ENCODE measurements at places on chromosomes 7 and 10. TPM values are rescaled to one million over a fixed set of nuclear protein-coding genes. Genes with fewer than 3 reads are reported as not detected.

- no peaks in the 10 kb centered on the region for H3K27me3 ChIP-seq
- H3K36me3 ChIP-seq = no peaks in the 10 kb centered on the region
- H3K27ac ChIP-seq = no peak overlapping the region
- H3K4me1 ChIP-seq = no peaks in the 10 kb centered on the region
- no peak overlapping the region for H3K4me3 ChIP-seq
Observed at GRCh38 chr10:119441151-119441821, 101.2 kb downstream of the RGS10 start.

DNA sequence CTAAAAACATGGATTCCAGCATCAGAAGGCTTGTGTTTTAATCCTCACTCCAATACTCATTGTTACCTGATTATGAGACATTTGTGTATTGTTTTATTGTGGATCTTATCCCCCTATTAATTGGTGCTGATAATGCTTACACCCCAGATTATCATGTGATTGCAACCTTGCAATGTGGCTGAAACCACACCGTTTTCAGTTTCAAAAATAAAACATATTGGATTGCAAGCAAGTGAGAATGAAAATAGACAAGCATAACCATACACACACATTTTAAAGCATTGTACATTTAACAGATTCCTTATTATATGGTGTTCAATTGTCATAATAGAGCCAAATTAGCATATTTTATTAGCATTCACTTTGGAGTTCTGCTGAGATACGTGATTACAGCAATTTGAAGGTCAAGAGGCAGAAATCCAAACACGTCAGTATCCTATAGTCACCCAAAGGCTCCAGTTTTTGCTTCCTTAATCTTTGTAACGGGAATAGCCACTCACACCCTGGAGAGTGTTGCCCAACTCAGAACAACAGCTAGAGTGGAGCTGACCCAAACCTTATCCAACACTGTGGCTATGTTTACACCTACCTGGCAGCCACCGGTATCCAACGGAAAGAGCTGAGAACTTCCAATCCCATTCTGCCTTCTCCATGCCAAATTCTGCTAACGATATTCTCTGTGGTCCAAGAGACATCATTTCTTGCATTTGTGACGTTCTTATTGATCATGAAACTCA lies 317.1 kb upstream of the KLF6 start:
- H3K4me1 ChIP-seq = no peaks in the 10 kb centered on the region
- H3K4me3 ChIP-seq = no peak overlapping the region
- DNase-seq = no peak
- no peak overlapping the region for H3K27ac ChIP-seq

GRCh38 chr10:63166742-63167258 lies 33.7 kb downstream of the NRBF2 start:
- H3K27me3 ChIP-seq = no peaks in the 10 kb centered on the region
- no peaks in the 10 kb centered on the region for H3K4me1 ChIP-seq
- no peak overlapping the region for H3K4me3 ChIP-seq
- no peak for DNase-seq

- H3K4me1 ChIP-seq = peaks cover 6% of the 10 kb centered on the region
- no peaks in the 10 kb centered on the region for H3K27me3 ChIP-seq
- no peaks in the 10 kb centered on the region for H3K36me3 ChIP-seq
- H3K27ac ChIP-seq = no peak overlapping the region
- no peak overlapping the region for H3K4me3 ChIP-seq
- no peak for DNase-seq
Observed at GRCh38 chr7:29327455-29327854, 132.9 kb downstream of the CHN2 start.

GRCh38 chr7:55521917-55522902 lies 50.1 kb downstream of the VOPP1 start:
- no peak overlapping the region for H3K27ac ChIP-seq
- H3K4me3 ChIP-seq = no peak overlapping the region
- no peaks in the 10 kb centered on the region for H3K27me3 ChIP-seq
- no peaks in the 10 kb centered on the region for H3K36me3 ChIP-seq
- DNase-seq = no peak

The PSTK gene
- 1.6 TPM for total RNA-seq

The TMEM270 gene
- total RNA-seq = not detected

DNA sequence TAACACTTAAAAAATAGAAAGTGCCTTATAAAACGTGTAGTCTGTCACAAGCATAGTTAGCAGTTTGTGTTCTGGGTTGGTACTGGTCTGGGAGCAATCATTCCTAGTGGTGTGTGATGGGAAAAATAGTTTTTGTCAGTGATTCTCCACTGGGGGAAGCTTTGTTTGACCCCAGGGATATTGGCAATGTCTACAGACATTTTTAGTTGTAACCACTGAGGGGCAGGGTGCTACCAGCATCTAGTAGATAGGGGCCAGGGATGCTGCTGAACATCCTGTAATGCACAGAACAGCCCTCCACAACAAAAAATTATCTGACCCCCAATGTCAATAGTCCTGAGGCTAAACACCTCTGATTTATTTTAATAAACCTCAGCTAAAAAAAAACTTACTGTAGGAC lies 51.6 kb upstream of the CREB5 start:
- no peak overlapping the region for H3K27ac ChIP-seq
- H3K4me3 ChIP-seq = no peak overlapping the region
- no peaks in the 10 kb centered on the region for H3K4me1 ChIP-seq

GRCh38 chr7:106277976-106278375 lies 6.8 kb downstream of the NAMPT start:
- no peak overlapping the region for H3K27ac ChIP-seq
- H3K36me3 ChIP-seq = no peaks in the 10 kb centered on the region
- no peak overlapping the region for H3K4me3 ChIP-seq

GRCh38 chr7:82085116-82085515 lies 315.3 kb upstream of the HGF start:
- H3K4me3 ChIP-seq = no peak overlapping the region
- no peaks in the 10 kb centered on the region for H3K36me3 ChIP-seq
- no peak overlapping the region for H3K27ac ChIP-seq

- H3K4me3 ChIP-seq = no peak overlapping the region
- H3K36me3 ChIP-seq = no peaks in the 10 kb centered on the region
- H3K27ac ChIP-seq = no peak overlapping the region
- H3K27me3 ChIP-seq = no peaks in the 10 kb centered on the region
- no peaks in the 10 kb centered on the region for H3K4me1 ChIP-seq
Observed at GRCh38 chr7:31811650-31812461, 124.8 kb downstream of the PPP1R17 start.

- no peaks in the 10 kb centered on the region for H3K36me3 ChIP-seq
- no peak for DNase-seq
- H3K27ac ChIP-seq = no peak overlapping the region
- H3K27me3 ChIP-seq = no peaks in the 10 kb centered on the region
- H3K4me1 ChIP-seq = no peaks in the 10 kb centered on the region
Observed at GRCh38 chr7:75584354-75584753, 92.2 kb downstream of the SPDYE5 start.

- no peak overlapping the region for H3K4me3 ChIP-seq
- no peaks in the 10 kb centered on the region for H3K27me3 ChIP-seq
- DNase-seq = no peak
- no peaks in the 10 kb centered on the region for H3K36me3 ChIP-seq
- no peaks in the 10 kb centered on the region for H3K4me1 ChIP-seq
- no peak overlapping the region for H3K27ac ChIP-seq
Observed at GRCh38 chr10:81034383-81034782, 496.7 kb downstream of the SH2D4B start.

Data from aorta (tissue), 5 donors.